Ammon's horn (tissue), 1 donor: ENCODE measurements at places on chromosomes 2 and 18.

DNA sequence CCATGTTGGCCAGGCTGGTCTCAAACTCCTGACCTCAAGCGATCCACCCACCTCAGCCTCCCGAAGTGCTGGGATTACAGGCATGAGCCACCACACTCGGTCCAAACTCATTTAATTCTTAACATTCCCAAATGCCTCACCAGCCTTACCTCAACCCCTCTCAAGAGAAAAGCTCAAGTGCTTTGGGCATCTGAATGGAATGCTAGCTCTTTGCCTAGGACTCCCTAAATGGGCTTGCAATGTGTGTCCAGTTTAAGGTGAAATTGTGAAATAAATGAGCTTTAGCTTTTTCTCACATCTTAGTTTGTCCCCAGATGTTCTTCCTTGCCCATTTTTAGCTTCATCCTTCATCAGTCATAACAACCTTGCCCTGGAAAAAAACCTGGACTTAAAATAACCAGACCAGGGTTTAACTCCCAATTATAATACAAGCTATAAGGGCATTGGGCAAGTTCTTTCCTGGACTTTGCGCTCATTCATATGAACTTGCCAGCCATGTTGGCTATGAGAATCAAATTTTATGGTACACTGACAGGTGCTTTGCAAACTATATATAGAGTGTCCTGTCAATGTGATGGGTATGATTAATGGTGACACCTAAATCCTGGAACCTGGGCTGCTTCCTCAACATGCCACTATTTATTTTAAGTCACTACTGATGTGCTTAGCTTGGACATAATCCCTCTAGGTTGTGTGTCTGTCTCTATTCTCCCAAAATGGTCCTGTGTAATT is 95.1 kb upstream of the SERPINE2 start:
- DNase-seq, result no peak

DNA sequence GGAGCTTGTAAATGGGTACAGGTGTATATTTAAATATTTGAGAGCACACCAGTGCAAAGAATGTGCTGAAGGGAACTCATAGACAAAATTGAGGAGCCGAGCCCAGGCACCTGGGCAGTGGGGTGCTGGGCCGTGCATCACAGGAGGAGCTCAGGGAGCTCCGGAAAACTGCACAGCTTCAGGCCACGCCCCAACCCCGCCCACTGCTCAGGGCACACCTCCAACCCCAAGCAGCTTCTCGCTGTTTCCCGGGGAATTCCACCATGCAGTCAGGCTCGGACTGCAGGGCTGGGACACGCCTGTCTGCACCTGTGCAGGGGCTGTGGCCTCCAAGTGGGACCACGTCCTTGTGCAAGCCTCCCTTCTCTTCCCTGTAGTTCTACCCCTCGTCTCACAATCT is 243.0 kb downstream of the HDAC4 start:
- DNase-seq, result no peak

- DNase-seq, result no peak
Measured at GRCh38 chr2:32498306-32498705, 129.5 kb upstream of the TTC27 start.

- DNase-seq, result no peak
Measured at GRCh38 chr2:212381428-212382102, 157.0 kb downstream of the ERBB4 start.

- DNase-seq, result no peak
Measured at GRCh38 chr18:33641141-33641540, 63.1 kb downstream of the ASXL3 start.

DNA sequence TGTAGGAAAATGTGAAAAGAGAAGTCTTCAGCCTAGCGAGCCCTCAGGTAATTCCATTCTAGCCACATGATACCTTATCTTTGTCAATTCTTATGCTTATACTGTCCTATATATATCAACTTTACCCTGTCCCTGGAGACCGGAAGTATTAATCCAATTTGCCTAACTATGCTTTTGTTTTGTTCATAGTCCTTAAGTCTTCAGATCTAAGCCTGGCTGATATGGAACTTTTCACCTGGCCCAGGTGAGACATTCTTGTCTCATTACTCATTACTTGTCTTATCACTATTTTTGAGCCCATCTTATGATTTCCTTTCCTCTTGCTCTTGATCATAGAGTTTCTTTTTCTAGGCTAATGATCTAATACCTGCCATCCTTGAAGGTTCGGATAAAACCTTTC is 194.1 kb upstream of the FANCL start:
- DNase-seq, result no peak

DNA sequence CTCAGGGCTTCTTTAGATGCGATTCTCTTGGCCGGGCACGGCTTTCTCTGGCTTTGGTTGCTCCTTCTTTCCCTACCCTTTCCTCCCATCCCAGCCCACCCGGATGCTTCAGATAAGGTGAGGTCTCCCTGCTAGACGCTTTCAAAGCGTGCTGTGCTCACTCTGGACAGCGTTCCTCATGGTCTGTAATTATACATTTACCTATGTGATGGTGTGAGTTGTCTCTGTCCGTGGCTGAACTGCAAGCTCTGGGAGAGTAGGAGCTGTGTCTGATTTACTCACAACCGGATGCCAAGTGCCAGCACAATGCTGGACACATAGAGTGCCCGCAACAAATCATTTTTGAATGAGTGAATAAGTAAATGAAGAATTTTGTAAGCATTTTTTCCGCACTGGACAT is 26.8 kb upstream of the PNPT1 start:
- no peak for DNase-seq
